ENCODE measurements at places on chromosomes 3 and 15.

GRCh38 chr15:40274350-40275274 lies 8.3 kb downstream of the ANKRD63 start:
- peak; percentile 82 for DNase-seq

- DNase-seq, result no peak
Observed at GRCh38 chr3:14524920-14525660, 15.1 kb downstream of the GRIP2 start.

- no peak for DNase-seq
Observed at GRCh38 chr15:59160880-59161593, 45.6 kb upstream of the LDHAL6B start.

- DNase-seq, result no peak
Observed at GRCh38 chr15:76999996-77000395, 5.1 kb downstream of the PSTPIP1 start.

DNA sequence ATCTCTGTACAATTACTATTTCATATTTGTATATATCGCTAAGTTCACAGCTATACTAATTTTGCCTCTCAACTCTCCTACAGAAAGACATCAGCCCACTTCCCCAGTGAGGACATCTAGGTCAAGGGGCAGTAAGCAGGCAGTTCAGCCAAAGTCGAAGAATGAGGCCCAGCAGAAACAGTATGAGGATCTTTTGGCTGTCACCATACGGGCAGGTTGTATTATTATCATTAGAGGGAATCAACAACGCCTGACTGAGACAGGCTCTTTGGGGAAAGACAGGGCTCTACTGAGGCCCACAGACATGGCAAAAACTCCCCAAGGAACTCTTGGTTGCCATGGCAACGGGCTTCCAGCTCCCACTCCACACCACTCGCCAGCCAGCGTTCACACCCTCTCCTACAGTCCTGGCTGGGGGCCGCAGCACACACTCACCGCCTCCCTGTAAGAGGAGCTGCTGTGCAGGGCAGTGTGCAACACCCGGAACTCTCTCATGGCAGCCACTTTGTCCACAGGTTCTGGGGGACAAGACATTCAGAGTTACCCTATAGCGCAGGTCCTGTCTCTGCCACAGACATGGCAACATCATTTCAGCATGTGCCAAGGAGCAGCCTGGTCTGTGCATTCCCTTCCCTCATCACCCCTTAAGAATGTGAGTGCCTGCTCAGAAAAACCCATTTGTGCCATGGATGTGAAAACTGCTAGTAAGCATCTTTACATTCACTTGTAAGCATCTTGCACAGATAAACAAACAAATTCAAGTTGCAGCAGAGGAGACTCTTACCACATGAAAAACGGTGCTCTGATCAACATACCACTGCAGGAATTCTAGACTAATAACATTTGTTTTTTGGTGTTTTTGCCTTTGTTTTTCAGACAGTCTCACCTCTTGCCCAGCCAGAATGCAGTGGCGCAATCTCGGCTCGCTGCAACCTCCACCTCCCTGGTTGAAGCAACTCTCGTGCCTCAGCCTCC lies 8.8 kb downstream of the UBL7 start:
- DNase-seq, result no peak

DNA sequence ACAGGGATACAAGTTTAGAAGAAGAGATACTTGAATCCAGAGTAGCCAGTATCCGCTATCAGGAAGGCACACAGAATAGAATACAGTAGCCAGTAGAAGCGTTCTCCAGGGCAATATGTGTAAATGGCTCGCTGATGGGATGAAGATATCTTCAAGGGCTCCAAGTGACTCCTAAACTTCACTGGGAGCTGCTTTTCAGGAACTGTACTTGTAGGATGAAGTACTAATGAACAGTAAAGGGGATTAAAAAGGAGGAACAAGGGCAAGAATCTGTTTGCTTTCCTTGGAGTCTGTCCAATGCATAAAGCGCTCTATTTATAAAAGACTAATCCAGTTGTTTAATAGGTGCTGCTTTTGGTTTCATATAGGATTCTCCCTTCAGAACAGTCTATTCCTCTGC lies 78.4 kb downstream of the THRB start:
- no peak for DNase-seq

GRCh38 chr3:196624907-196625306 lies 14.6 kb upstream of the NRROS start:
- DNase-seq, result no peak

- no peak for DNase-seq
Observed at GRCh38 chr3:195774917-195775316, 36.8 kb downstream of the MUC4 start.

- no peak for DNase-seq
Observed at GRCh38 chr3:105174017-105174615, 192.6 kb upstream of the ALCAM start.
